ENCODE measurements at places on chromosomes 1 and 21.

DNA sequence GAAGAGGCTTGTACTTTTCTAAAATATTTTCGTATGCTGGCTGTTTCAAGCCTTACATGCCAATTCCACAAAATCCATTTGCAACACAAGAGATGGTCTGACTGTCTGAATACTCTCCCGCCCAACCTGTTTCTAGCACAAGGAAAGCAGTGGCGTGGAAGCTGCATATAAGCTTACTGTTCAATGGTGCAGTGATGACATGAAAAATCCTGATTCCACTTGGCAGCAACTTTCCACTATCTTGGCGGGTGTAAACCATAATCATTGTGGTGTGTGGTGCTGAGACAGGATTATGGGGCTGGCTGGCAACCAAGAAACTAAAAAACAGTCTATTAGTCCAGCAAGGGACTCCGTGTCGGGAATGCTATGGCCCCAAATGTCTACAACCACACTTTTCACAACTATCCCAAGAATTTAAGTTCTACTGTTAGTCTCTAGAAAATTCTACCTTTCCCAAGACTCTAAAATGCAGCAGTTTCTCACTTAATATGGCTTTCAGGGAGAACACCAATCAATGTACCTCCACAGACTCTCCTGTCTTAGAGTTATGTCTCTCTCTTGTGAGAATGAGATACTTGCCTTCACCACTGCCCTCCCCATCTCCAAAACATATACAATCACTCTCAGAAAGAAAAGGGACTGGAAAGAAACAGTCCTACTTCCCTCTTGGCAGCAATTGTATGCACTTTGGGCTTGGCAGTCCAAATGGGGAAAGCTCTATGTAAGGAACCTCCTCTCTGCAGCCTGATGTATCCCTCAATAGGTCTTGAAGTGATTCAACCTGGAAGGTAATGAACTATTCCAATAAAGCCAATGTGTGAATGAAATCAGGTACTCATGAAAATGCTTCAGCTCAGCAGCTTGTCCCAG, 9.5 kb downstream of the COLGALT2 start:
- no peak for DNase-seq

GRCh38 chr1:222592171-222592570, 2.4 kb upstream of the TAF1A start:
- DNase-seq: no peak

DNA sequence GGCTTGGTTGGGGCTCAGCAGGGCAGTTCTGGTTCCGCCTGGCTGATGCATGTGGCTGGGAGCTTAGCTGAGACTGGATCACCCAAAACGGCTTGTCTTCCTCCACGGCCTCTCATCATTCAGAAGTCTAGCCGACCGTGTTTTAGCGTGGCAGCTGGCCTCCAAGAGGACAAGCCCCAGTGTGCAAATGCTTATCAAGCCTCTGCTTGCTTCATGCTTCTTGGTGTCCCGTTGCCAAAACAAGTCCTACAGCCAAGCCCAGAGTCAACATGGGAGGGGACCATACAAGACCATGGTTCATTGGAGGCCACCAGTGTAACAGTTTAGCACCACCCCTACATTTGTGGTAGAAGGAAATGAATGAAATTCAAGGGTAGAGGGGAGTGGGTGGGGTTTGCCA, 10.5 kb upstream of the KDF1 start:
- no peak for DNase-seq

GRCh38 chr1:198788561-198789064, 149.8 kb downstream of the PTPRC start:
- DNase-seq: no peak

- DNase-seq: no peak
These were observed 16.3 kb downstream of the AGPAT3 start for GRCh38 chr21:43881283-43881682.

DNA sequence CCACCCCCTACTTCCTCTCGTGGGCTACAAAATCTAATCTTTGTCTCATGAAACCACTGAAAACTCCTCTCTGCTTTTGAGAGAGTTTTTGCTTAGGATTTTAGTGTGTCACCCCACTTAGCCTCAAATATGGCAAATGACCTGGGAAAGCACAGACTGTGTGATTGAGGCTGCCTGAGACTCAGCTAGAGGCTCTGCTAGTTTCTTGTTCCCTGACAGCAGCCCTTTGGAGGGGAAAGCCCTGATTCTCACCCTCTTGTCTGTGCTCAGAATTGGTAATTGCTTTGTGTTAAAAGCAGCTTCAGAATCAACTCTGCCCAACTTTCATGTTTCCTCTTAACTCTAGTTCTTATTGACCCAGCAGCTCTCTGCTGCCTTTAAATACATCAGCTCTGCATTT, 85.6 kb upstream of the ZP4 start:
- no peak for DNase-seq

DNA sequence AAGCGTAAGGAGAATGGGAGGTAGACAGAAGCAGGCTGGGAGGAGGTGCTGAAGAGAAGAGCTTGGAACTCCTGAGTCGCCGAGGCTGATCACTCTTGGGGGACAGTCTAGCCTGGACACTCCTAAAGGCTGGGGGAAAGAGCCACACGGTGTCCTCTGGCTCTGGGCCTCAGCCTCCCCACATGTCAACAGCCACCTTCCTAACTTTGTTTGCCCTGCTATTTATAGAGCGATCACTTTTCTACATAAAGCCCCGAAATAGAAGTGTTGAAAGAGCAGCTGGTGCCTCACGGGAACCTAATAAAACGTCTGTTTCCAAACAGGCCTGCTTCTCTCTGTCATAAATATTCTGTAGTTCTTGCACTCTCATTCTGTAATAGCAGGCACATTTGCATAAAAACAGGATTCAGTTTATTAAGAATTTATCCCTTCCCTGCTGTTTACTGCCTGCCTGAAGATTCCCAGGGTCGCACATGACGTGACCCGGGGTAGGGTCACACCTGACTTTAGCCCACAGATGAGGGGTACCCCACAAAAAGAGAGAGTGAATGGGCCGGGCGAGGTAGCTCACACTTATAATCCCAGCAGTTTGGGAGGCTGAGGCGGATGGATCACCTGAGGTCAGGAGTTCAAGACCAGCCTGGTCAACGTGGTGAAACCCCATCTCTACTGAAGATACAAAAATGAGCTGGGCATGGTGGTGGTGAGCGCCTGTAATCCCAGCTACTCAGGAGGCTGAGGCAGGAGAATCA, 212.5 kb downstream of the TOMM20 start:
- DNase-seq: no peak

GRCh38 chr1:29756901-29757725, 520.8 kb downstream of the PTPRU start:
- no peak for DNase-seq

DNA sequence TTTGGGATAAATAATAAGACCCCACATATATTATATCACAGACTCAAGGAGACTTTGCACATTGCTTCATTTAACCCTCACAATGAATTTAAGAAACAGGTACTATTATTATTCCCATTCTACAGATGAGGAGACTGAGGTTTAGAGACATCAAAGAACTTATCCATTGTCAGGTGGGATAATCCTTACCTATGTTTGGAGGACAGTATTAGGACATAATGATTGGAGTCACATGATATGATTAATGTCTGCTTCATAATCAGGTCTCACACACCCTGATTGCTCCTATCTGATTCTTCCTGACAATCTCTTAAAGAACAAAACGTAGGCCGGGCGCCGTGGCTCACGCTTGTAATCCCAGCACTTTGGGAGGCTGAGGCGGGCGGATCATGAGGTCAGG, 16.9 kb downstream of the IRF2BP2 start:
- no peak for DNase-seq

DNA sequence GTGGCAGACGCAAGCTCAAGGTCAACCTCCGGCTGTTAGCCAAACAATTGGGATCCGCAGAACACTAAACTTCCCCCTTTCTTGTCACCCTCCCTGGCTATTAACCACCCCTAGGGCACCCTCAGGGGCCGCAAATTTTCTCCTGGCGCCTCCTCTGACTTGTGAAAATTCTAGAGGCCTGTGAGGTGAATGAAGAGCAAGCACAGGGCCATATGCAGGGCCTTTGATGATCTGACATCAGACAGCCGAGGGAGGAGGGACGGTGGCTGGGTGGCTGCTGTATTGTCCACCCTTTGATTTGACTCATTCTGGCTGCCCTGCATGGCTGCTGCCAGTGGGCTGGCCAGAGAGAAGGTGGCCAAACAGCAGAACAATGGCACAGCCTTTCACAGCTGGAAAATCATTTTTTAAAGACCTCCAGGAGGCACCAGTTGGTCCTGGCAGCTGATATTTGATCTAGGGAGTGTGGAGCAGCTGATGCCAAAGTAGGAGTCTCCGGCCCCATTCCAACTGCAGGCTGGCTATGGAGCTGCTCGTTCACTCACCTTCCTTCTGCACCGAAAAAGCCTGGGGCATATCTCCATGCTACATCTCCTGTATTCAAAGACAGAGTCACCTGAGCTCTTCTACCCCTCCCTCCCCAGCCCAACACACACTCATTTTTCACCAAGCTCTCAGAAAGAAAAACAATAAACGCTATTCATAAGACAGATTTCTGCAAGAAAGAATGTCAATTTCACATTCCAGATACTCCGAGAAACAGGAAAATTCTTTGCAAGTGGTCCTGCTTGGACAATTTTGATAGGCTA, 44.9 kb upstream of the BARHL2 start:
- no peak for DNase-seq

DNA sequence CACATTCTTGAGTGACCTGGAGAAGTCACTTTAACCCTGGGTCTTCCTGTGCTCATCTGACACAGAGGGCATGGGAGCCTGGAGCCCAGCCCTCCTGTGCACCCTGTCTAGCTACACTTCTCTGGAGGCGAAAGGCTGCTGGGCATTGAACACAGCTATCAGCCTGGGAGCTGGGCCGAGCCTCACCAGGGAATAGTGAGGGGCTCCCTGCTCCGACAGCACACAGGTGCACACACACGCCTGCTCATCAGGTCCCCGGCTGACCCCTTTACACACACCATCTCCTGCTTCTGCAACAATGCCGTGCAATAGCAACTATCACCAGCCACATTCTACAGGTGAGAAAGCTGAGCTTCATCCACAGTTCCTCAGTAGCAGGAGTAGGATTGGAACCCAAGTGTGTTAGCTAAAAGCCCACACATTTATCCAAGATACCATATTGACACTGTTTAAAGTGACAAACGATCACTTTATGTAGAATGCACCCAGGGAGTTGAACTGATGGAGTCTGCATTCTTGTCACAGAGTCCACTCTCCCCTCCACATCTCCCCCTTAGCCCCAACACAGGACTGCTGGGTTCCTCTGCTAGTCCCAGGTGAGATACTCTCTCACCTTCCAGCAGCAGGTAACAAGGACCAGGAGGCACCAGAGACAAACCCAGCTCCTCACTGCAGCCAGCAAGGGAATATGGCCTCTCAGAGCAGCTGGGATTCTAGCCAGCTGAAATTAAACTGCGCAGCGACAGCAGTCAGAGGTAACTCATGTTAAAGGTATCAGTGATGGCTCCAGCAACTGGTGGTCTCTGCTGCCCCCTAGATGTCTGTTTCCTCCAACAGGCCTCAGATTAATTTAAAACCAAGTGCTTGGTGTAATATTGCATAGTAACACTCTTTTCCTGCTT, 18.3 kb upstream of the CAPN8 start:
- DNase-seq: no peak

DNA sequence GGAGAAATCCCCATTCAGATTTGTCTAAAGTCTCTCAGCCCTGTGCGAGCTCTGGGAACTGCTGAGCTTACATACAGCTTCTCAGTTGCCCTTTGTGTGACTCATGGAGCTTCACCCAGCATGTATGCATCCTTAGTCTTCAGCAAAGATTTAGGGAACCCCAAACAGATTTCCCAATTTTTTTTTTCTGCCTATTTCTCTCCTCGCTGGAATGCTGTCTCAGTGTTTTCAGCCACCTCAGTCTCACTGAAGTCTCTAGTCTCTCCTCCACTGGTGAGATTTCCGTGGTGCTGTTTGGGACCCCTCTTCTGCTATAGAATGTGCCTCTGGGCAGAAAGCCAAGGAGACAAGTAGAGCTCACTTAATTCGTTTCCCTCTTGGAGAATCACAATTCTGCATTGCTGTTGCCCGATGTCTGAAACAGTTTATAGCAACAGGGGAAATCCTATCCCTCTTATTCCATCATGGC, 28.1 kb upstream of the TXLNA start:
- no peak for DNase-seq

DNA sequence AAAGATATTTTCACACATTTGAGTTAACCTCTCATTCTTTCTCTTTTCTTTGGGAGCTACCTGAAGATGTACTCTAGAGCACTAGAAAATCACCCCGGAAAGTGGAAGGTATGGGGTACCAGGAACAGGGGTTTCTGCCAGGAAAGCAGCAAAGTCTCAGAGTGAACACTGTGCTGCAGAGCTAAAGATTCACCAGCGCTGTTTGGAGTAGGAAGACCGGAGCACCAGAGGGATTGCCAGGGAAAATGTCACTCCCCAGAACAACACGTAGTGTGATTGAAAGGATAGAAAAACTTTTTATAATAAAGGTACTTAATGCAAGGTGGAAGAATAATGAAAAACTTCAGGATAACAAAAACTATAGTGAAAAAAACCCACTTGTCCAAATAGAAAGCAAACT, 26.7 kb upstream of the KCNK1 start:
- no peak for DNase-seq

- DNase-seq: no peak
These were observed 22.1 kb upstream of the ATF3 start for GRCh38 chr1:212586206-212587015.

DNA sequence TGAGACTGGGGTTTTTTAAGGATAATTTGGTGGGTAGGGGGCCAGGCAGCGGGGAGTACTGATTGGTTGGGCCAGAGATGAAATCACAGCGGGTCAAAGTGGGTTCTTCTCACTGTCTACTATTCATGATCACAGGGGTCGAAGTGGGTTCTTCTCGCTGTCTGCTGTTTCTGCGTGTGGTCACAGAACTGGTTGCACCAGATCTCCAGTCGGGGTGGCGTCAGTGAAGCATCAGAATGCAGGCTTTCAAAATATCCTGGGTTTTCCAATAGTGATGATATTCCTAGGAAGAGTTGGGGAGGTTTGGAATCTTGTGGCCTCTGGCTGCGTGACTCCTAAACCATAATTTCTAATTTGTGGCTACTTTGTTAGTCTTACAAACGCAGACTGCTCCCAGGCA, 45.1 kb downstream of the TRPM2 start:
- DNase-seq: no peak

DNA sequence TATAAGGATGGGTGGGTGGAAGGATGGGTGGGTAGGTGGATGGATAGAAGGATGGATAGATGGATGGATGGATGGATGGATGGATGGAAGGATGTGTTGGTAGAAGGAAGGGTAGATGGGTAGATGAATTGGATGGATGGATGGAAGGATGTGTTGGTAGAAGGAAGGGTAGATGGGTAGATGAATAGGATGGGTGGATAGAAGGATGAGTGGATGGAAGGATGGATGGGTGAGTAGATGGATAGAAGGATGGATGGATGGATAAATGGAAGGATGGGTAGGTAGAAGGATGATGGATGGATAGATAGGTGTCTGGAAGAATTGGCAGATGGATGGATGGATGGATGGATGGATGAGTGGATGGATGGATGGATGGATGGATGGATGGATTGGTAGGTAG, 6.0 kb downstream of the MASP2 start:
- no peak for DNase-seq

DNA sequence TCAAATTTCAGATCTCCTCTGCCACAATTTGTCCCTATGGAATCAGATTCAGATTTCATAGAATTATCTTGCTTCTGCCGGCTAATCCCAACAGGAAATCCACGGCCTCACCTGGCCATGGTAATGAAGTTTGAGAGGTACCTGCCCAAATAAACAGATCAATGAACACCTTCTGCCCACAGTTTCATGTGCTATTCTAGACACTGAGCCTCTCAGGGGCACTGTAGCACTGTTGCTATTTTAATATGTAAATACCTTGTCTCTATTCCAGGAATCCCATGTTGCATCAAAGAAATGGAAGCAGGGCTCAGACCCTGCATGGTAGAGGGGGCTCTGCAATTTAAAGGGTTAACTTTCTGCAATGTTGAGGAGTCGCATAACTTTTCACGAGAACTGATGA, 593.1 kb downstream of the PTBP2 start:
- no peak for DNase-seq

All from cortex of kidney (tissue), 1 donor.